ENCODE measurements at places on chromosomes 13 and 19.

GRCh38 chr13:59745392-59745788, 418.3 kb downstream of the DIAPH3 start:
- H3K4me1 ChIP-seq, result peaks cover 8% of the 10 kb centered on the region
- no peak overlapping the region for H3K4me3 ChIP-seq
- H3K36me3 ChIP-seq, result no peaks in the 10 kb centered on the region
- no peak overlapping the region for H3K27ac ChIP-seq

DNA sequence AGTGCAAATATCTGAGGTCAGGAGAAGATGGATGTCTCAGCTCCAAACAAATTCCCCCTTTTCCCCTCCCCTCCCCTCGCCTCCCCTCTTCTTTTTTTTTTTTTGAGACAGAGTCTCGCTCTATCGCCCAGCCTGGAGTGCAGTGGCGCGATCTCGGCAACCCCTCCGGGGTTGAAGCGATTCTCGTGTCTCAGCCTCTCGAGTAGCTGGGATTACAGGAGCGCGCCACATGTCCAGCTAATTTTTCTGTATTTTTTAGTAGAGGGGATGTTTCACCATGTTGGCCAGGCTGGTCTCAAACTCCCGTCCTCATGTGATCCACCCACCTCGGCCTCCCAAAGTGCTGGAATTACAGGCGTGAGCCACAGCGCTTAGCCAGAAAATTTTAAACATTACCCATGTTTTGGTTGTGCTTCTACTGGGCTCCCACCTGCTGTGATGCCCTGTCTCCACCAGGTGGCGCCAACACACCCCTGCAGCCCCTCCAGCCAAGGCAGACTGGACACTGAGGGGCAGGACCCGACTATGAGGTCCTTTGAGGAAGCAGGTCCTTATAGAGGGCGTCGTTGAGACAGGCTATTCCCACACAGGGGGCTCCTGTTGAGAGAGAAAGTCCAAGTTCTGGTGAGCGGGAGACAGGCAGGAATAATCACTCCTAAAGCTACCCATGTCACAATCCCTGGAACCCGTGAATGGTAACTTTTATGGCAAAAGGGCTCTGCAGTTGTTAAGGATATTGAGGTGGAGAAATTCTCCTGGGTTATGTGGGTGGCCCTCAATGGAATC, 6.3 kb downstream of the ERICH4 start:
- no peak overlapping the region for H3K27ac ChIP-seq
- H3K36me3 ChIP-seq, result no peaks in the 10 kb centered on the region
- no peaks in the 10 kb centered on the region for H3K27me3 ChIP-seq
- no peak overlapping the region for H3K4me3 ChIP-seq

DNA sequence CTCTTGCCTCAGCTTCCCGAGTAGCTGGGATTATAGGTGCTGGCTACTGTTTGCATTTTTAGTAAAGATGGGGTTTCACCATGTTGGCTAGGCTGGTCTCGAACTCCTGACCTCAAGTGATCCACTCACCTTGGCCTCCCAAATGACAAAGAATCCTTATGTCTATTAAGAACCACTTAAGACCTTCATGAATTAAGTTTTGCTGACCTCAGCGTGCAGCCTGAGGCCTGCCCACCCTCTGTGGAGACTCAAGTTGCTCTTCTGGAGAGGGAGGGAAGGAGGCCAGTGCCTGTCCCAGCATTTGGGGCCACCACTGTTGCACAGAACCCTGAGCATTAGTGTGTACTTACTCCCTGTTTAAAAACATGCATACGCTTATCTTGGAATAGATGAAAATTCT, 313.3 kb downstream of the FGF9 start:
- DNase-seq, result no peak
- no peaks in the 10 kb centered on the region for H3K4me1 ChIP-seq
- H3K36me3 ChIP-seq, result no peaks in the 10 kb centered on the region
- no peaks in the 10 kb centered on the region for H3K27me3 ChIP-seq
- H3K27ac ChIP-seq, result no peak overlapping the region

DNA sequence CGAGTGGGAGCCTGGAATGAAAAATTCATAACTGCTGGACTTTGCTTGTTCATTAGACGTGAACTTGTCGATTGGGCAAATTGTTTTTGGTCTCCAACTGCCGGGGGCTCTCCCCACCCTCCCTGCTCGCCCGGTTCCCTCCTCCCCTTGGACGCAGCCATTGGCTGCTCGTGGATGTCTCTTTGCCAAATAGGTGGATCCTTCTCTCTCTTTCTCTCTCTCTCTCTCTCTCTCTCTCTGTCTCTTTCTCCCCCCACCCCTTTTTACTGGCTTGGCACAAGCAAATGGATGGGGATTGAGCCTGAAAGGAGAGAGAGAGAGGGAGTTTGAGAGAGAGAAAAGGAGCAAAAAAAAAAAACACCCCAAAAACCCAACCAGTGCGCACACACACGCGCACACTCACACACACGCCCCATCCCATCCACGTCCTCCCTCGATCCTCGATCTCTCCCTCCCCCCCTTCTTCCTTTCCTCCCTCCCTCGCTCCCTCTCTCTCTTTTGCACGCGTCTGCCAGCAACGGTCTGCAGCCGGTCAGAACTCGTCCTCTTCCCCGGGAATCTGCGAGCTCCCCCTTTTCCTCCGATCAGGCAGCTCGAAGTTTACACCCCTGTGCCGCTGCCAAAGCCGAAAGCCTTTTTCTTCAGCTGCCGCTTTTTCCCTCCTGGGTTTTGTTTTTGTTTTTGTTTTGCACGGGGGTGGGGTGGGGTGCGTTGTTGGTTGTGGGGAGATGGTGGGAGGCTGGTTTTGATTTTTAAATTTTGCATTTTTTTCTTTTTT, 27.8 kb downstream of the NFIX start:
- peak overlapping the region; percentile 41 for H3K4me3 ChIP-seq
- no peaks in the 10 kb centered on the region for H3K27me3 ChIP-seq
- peak overlapping the region; percentile 87 for H3K27ac ChIP-seq
- H3K4me1 ChIP-seq, result peaks cover 13% of the 10 kb centered on the region
- peak; percentile 59 for DNase-seq
- H3K36me3 ChIP-seq, result no peaks in the 10 kb centered on the region

GRCh38 chr13:78198419-78198818, 279.8 kb upstream of the EDNRB start:
- DNase-seq, result no peak
- H3K36me3 ChIP-seq, result no peaks in the 10 kb centered on the region
- no peak overlapping the region for H3K27ac ChIP-seq
- H3K27me3 ChIP-seq, result no peaks in the 10 kb centered on the region
- H3K4me1 ChIP-seq, result no peaks in the 10 kb centered on the region

DNA sequence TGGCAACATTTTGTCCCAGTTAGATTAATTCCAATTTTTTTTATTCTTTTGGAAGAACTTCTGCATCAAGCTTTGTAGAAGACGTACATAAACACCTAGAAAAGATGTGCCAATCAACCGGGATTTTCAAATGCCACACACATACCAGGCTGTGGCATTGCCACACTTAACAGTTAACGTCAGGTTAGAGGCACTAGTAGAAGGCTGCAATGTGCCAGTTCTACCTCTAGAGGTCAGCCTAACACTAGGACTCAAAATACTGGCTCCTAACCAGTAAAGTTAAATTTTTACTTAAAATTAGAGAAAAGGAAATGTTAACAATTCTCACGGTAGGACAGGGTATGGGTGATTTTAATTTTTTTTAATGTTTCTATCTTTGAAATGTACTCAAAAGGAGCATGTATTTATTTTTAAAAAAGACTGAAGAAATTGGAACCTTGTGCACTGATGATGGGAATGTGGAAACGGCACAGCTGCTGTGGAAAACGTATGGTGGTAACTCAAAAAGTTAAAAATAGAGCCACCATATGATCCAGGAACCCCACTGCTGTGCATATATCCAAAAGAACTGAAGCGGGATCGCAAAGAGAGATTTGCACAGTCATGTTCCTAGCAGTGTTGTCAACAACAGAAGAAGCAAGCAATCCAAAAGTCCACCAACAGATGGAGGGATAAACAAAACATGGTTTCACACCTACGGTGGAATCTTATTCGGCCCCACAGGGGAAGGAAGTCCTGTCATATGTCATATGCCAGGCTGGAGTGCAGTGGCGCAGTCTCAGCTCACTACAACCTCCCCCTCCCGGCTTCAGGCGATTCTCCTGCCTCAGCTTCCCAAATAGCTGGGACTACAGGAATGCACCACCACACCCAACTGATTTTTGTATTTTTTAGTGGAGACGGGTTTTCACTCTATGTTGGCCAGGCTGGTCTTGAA, 30.3 kb downstream of the CRYL1 start:
- H3K36me3 ChIP-seq, result no peaks in the 10 kb centered on the region
- no peak overlapping the region for H3K27ac ChIP-seq
- DNase-seq, result peak; percentile 70
- peak overlapping the region; percentile 25 for H3K4me3 ChIP-seq
- no peaks in the 10 kb centered on the region for H3K4me1 ChIP-seq
- no peaks in the 10 kb centered on the region for H3K27me3 ChIP-seq

GRCh38 chr13:27055526-27055925, 116.1 kb downstream of the USP12 start:
- no peaks in the 10 kb centered on the region for H3K36me3 ChIP-seq
- no peak overlapping the region for H3K27ac ChIP-seq
- H3K27me3 ChIP-seq, result no peaks in the 10 kb centered on the region
- H3K4me3 ChIP-seq, result no peak overlapping the region

- DNase-seq, result no peak
- H3K4me1 ChIP-seq, result no peaks in the 10 kb centered on the region
- H3K27ac ChIP-seq, result no peak overlapping the region
- no peaks in the 10 kb centered on the region for H3K27me3 ChIP-seq
- H3K36me3 ChIP-seq, result no peaks in the 10 kb centered on the region
Observed at GRCh38 chr13:99178636-99179035, 22.0 kb upstream of the UBAC2 start.

GRCh38 chr13:85771856-85772255, 27.4 kb downstream of the SLITRK6 start:
- no peaks in the 10 kb centered on the region for H3K4me1 ChIP-seq
- no peaks in the 10 kb centered on the region for H3K36me3 ChIP-seq
- H3K4me3 ChIP-seq, result no peak overlapping the region
- no peaks in the 10 kb centered on the region for H3K27me3 ChIP-seq
- H3K27ac ChIP-seq, result no peak overlapping the region

All from pancreas (tissue), 10 donors.